ENCODE measurements at places on chromosomes 12 and 14. TPM values are rescaled to one million over a fixed set of nuclear protein-coding genes. Genes with fewer than 3 reads are reported as not detected.
A peak's percentile ranks its signal among the peaks of the same experiment; 100 is the strongest.

The PPTC7 gene
- total RNA-seq = 41.7 TPM

The RTN1 gene
- not detected for total RNA-seq

GRCh38 chr12:62532333-62532732 lies 65.7 kb downstream of the MON2 start:
- H3K27me3 ChIP-seq = no peaks in the 10 kb centered on the region
- H3K4me3 ChIP-seq = no peak overlapping the region
- no peak overlapping the region for H3K27ac ChIP-seq
- H3K36me3 ChIP-seq = peaks cover 48% of the 10 kb centered on the region

- H3K36me3 ChIP-seq = no peaks in the 10 kb centered on the region
- H3K27ac ChIP-seq = no peak overlapping the region
- H3K4me3 ChIP-seq = no peak overlapping the region
- H3K4me1 ChIP-seq = peaks cover 18% of the 10 kb centered on the region
- peaks cover 17% of the 10 kb centered on the region for H3K27me3 ChIP-seq
Observed at GRCh38 chr12:75779891-75780496, 251.6 kb downstream of the PHLDA1 start.

The ABHD12B gene
- total RNA-seq = not detected

GRCh38 chr12:49672301-49673217 lies 34.6 kb downstream of the FMNL3 start:
- H3K27ac ChIP-seq = peak overlapping the region; percentile 86
- no peaks in the 10 kb centered on the region for H3K27me3 ChIP-seq
- peaks cover 85% of the 10 kb centered on the region for H3K4me1 ChIP-seq
- no peak overlapping the region for H3K4me3 ChIP-seq
- no peak for DNase-seq

The PROX2 gene
- 0.05 TPM for total RNA-seq
